Immature natural killer cell (primary cell): ENCODE measurements at places on chromosomes 12 and 14.

DNA sequence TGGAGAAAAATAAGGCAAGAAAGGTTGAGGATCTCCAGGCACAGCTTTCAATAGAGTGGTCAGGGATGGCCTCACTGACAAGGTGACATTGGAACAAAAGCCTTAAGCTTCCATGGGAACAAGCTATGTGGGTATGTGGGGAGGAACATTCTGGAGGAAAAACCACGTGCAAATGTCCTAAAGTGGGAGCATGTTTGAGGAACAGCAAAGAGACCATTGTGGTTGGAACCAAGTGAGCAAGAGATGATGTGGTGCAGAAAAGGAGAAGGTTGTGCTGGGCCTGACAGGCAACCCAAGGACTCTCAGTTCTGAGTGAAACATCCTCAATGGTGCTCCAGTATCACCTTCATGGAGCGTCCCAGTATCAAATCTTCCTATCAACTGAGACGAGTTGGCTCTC is 184.0 kb downstream of the CAND1 start:
- no peak for DNase-seq

DNA sequence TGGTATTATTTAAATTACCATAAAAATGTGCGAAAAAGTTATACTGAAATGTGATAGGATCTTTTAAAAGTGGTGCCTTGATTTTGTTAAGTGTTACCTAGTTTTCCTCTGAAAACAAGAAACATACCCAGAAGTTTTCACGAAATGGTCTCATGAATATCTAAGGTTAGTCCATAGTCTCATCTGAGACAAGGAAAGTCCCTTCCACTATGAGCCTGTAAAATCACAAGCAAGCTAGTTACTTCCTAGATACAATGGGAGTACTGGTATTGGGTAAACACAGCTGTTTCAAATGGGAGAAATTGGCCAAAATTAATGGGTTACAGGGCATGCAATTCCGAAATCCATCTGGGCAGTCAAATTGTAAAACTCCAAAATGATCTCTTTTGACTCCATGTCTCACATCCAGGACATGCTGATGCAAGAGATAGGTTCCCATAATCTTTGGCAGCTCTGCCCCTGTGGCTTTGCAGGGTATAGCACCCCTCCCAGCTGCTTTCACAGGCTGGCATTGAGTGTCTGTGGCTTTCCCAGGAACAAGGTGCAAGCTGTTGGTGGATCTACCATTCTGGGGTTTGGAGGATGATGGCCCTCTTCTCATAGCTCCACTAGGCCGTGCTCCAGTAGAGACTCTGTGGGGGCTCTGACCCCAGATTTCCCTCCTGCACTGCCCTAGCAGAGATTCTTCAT is 271.4 kb downstream of the NAV3 start:
- no peak for DNase-seq

DNA sequence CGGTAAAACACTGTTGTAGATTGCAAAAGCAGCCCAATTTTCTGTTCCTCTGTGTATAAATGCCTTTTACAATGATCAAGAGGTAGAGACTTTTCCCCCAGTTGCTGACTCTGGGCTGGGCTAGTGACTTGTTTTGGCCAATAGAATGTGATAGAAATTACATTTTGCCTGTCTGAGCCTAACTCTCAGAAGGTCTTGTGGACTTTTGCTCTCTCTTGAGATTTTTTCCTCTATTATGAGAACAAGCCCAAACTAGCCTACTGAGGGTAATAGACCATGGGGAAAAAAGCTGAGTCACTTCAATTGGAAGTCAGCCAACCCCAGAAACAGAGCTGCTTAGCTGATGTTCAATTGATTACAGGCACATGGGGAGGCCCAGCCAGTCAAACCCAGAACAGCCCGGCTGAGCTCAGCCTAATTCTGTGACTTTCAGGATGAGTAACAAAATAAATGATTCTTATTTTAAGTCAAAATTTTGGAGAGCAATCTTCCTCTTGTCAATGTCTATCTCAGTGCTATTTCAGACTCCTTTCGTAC is 61.4 kb downstream of the MYF5 start:
- DNase-seq = no peak

DNA sequence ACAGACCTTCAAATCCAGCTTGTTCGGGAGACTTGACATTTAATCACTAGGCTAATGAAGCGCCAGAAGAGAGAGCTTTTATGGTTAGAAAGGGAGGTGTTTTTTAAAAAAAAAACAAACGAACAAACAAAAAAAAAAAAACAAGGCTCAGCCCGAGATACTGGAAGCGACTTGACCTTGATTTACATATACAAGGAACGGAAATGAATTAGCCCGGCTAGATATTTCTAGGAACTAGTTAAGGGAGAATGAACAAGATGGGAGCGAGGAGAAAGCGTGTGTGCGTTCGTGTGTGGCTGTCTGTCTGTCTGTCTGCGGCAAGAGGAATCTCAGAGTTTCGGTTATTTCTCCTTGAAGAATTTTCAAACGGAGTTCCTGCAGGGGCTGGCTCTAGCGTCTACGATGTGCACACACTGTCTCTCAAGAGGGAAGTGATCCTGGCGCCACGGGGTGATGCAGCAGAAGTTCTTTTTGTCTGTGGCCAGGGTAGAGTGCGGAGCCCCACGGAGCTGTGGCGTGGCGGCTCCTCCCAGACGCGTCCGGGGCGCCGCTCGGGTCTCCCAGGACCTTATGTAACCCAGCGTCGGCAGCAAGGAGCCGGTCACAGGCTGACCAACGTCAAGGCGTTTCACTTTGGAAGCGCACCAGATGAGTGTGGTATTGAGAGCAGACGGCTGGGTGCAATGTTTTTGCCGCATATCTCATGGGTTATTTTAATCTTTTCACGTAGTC is 18.8 kb downstream of the SOCS2 start:
- DNase-seq = peak; percentile 40

DNA sequence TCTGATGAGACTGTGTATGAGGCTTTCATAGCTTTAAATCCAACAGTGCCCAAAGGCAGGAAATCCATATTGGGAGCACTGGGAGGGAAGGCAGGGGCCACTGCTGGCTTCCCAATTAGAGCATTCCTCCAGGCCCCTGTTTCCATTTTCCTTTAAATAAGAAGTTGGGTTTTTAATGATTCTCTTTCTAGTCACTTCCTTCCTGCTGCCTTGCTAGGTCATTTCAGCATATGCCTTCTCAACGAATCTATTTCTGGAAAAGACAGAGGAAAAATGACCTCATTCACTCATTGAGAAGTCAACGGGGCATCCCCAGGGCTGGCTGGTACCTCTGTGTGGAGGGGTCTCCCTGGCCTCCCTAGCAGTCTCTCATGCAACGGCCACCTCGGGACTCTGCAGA is 43.5 kb downstream of the IGF1 start:
- no peak for DNase-seq

DNA sequence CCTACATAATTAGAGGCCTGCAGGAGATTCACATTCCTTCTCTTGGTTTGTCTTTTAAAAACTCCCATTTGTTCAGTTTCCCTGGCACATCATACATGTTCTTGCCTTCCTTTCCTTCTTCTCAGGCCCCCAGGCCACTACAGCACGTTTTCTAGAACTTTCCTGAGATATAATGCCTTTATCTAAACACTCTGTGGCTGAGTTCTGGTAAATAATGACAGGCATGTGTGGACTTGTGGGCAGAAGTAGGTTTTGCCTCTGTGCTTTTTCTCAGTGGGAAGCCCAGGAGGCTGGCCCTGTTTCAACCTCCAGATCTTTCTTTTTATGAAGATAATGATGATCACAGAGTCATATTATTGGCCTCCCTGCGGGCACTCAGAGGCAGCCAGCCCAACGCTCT is 117.2 kb downstream of the TMX1 start:
- no peak for DNase-seq

- no peak for DNase-seq
Observed at GRCh38 chr12:53820514-53821306, 68.9 kb upstream of the CISTR start.

- peak; percentile 24 for DNase-seq
Observed at GRCh38 chr14:22994762-22995275, 12.5 kb upstream of the AJUBA start.

GRCh38 chr14:45970621-45971020 is 681.0 kb downstream of the RPL10L start:
- DNase-seq = no peak

GRCh38 chr12:26124446-26125399 is at the start of gene BHLHE41:
Gene BHLHE41, minus strand, starts transcription at chr12:26125037. Its CDS starts 258 bp downstream, at chr12:26124779.
- DNase-seq = no peak

DNA sequence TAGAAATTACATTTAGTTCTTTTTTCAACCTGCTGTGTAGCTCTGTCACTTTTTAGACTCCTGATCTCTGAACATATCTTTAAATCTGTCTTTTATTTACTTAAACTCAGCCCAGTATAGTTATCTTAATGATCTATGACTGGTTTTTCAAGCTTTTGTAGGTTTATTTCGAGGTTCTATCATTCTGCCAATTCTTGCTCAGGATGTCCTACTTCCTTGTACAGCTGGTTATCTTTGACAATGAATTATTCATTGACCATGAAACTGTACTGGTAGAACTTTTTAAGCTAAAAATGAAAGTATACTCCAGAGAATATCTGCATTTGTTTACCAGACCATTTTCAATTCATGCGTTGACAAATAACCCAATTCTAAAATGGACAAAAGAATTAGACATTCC is 37.8 kb downstream of the TC2N start:
- DNase-seq = no peak

DNA sequence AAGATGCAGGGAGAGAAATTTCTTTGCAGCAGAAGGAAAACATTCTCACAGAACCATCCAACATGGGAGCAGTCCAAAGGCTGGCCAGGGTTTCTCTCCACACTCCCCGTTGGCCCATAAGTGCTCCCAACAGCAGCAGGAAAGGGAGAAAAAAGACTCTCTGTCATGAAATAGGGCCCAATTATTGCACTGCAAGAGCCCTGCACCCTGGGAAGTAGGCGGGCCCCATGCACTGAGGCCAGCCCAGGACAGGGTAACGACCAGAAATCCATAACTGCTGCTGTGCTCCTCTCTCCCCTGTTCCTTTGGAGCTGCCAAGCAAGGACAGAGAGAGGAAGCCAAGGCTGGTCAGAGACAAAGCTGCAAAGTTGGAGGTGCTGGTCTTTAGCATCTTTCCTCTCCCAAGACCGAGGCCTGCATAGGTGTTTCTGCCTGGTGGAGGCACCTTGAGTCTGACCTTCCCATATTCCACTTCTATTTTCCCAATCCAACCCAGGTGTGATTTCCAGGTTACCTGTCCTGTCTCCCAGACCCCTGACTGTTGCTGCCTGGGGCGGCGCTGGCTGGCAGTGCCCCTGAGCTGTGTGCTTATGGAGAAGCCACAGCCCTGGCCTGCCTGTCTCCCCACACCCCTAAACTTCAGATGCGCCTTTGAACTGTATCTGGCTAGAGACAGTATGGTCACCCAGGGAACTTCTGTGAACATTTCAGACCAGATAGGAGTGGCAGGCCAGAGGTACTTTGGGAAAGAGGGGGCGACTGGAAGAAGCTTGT is 6.8 kb downstream of the GALNT16 start:
- no peak for DNase-seq

- no peak for DNase-seq
Observed at GRCh38 chr12:52245962-52246569, 13.0 kb downstream of the KRT7 start.

DNA sequence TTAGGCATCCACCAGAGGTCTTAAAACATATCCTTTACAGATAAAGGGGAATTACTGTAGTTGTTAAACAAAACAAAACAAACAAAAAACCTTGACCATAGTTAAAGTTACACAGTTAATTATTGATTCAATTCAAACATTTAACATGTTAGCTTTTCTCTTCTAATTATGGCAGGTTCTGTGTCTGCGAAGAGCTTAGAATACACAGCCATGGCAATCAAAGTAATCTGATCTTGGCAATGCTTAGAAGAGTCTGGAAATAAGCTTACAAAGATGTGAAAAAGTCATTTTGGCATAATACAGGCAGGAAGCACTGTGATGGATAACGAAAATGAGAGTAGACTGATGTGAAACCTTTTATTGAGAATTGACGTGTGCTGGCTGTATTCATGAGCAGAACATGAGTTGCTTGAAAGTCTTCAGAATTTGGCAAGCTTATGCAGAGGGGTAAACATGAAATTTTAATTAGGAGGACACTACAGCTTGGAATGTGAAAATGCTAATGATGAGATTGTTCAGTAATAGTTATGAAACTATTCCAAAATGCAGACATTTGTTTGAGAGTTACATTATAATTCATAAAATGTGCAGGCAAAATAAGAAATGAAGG is 629.6 kb downstream of the FSCB start:
- no peak for DNase-seq

DNA sequence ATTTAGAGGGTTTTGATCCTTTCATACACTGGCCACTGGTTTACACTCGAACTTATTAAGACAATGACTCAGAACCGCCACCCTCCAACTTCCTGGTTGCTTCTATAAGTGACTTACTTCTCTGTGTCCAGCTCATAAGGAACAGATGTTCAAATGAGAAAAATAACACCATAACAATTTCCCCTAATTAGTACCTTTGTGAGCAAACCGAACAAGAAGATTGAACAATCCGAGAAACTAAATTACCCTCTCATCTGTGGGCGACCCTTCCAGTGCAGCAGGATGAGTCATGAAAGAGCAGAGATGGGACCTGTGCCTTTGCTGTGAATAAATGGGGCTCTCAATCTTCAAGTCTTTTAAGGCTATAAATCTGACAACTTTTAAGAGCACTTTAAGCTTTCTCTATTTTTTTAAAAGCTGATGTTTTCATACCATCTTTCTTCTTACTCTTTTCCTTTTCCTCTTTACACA is 146.8 kb upstream of the RASSF8 start:
- DNase-seq = no peak

GRCh38 chr14:57464008-57464730 is 29.5 kb downstream of the CCDC198 start:
- no peak for DNase-seq

GRCh38 chr12:19177754-19178153 is 48.2 kb downstream of the PLEKHA5 start:
- no peak for DNase-seq

- DNase-seq = no peak
Observed at GRCh38 chr14:45246691-45247090, 6.3 kb downstream of the MIS18BP1 start.

DNA sequence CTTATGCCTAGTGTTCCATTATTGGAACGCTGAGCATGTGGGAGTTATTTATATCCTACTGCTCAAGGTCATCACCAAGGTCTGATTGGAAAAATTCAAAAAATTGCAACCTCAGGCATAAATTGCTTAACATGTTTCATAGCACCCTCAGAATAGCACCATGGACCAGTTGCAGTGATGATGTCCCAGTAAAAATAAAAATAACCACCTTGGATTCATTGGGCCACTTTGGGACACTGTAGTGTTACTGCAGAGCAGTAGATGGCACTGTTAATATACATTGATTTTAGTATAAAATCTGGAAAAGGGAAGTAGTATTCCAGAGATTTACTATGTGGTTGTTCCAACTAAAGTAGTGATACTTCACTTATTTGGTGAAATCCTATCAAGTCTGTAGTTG is 31.0 kb upstream of the PTCSC3 start:
- no peak for DNase-seq

DNA sequence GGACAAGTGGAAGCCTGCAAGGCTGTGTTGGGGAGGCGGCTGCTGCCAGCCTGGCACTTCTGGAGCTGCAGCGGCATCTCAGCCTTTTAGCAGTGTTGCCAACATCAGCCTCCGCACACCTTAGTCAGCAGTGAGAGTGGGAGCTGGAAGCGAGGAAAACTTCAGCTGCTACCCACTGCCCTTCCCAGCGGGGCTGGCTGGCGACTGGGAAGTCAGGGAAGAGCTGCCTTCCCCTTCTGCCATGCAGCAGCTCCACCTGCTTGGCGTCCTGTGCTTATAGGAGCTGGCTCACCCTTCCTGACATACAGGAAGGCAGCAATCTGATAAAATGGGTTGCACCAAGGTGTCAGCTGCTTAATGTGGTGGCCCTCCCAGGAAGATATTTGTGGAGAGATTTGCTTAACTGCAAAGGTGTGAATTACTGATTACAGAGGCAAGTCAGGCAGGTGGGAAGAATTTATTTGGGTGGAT is 15.4 kb upstream of the PLEKHG3 start:
- no peak for DNase-seq
